ENCODE measurements at places on chromosomes 12 and 14. TPM values are rescaled to one million over a fixed set of nuclear protein-coding genes. Genes with fewer than 3 reads are reported as not detected.

- no peak for ATAC-seq
These were observed 8.6 kb upstream of the TMCC3 start for GRCh38 chr12:94658931-94659330.

DNA sequence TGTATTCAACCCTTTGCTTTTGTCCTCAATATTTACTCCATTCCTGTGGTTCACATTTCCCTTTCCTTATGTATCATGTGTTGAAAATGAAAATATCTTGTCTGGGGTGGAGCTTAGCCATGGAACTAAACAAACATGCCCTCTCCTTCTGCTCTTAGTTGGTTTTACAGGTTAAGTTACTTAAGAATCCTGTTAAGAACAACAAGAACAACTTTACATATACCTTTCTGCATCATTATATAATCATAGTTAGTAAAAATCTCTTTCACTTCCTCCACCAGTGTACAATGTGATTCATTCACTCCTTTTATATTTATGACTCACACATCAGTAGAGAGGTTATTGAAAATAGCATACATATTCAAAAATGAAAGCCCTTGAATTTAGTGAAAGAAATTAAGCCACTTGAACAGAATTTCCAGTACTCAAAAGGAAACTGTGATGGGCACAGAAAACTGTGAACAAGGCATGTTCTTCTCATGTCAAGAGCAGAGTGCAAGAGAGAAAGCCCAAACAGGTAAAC, 307.7 kb downstream of the CCDC91 start:
- no peak for ATAC-seq

- ATAC-seq = no peak
These were observed 26.1 kb downstream of the NRXN3 start for GRCh38 chr14:78196323-78196722.

GRCh38 chr14:106268013-106268727, 741.8 kb downstream of the TMEM121 start:
- no peak for ATAC-seq

- ATAC-seq = no peak
These were observed 98.1 kb downstream of the ZFC3H1 start for GRCh38 chr12:71565535-71565934.

- ATAC-seq = no peak
These were observed 191.9 kb upstream of the PWP1 start for GRCh38 chr12:107493666-107494065.

DNA sequence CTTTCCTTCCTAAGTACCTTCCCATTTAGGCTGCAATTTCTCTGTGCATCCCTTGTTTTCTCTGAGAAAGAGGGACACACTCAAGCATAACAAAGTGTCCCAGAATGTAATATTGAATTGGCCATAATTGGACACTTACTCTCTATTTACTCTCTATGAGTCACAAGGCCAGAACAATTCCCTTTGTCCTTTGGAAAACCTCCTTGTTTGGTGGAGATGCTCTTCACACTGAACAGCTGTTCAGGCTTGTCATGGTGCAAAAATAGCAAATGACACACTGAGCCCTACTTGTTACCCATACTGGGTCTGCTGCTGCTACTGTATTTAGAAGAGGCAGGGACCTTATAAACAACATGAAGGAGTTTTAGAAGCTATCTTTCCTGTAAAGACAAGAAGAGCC, 1590.5 kb upstream of the TMEM132C start:
- ATAC-seq = no peak

DNA sequence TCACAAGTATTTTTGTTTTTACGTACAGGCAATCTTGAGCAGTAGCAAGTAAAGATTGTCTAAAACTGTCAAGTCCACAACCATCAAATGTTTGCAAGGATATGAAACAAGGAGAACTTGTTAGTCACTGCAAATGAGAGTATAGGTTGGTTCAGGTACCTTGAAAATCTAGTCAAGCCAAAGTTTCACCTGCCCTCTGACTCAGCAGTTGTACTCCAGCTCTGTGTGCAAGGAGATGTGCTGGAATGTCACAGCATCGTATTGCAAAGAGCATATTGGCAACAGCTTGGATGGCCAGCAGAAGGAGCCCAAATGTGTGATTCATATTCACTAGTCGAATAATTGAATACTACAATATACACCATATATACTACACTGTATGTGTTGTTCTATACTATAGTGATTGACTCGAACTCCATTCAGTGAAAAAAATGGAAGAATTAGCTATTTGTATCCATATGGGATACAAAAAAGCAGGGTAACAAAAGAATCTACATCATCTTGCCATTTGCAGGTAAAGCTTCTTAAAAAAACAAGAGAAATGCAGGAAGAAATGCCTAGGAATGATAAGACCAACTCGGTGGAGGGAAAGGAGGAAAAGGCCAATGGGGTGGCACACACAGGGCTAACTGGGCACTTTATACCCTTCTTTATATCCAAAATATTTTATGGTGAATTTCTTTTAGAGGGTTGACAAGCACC, 44.0 kb downstream of the EID3 start:
- ATAC-seq = no peak

- ATAC-seq = no peak
These were observed 7.2 kb upstream of the MAP3K9 start for GRCh38 chr14:70816525-70816924.

DNA sequence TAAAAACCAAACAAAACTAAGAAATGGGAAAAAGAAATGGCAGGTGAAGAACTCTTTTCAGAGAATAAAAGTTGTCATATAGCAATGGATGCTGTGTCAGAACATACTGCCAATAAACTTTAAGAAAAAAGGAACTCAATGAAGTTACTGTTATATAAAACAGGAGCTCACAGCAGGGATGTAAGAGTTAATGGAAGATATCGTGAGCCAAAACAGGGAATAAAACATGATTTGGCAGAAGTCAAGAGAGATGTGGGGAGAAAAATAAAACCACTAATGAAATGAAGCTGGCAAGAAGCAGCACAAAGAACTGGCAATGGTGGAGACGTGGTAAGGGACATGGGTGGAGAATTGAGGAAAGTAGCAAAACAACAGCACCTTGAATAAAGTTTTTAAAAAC, 61.0 kb downstream of the TAOK3 start:
- ATAC-seq = no peak

DNA sequence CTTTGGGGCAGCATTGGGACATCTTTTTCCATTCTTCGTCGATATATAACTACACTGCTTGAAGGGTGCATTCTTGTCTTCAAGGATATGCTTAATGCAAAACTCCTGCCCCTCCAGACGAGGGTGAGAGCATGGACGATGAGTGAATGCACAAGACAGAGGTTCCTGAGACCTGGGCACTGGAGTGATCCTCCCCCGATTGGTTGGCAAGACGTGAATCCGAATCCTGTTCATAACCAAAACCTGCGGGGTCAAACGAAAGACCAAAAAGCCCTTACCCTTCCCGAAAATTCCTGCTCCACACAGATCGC, 684 bp downstream of the KANSL2 start:
- ATAC-seq = no peak

- ATAC-seq = no peak
These were observed 81.4 kb upstream of the NCOR2 start for GRCh38 chr12:124648710-124649384.

DNA sequence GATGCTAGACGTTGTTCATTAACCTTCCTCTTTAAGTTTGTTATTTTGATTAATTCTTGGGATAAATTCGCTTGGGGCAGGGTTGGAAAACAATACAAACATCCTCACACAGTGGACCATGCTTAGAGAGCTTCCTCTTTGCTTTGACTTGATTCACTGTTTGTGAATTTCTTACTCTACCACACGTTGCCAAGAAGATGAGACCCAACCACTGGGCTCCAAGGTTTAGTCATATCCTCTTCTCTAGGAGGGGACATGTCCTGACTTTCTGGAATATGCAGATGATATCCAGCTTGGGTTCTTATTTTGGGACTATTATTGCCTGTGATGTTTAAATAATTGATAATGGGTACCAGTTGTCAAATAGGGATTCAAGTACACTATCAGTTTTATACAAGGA, 428.2 kb downstream of the ATP23 start:
- no peak for ATAC-seq

DNA sequence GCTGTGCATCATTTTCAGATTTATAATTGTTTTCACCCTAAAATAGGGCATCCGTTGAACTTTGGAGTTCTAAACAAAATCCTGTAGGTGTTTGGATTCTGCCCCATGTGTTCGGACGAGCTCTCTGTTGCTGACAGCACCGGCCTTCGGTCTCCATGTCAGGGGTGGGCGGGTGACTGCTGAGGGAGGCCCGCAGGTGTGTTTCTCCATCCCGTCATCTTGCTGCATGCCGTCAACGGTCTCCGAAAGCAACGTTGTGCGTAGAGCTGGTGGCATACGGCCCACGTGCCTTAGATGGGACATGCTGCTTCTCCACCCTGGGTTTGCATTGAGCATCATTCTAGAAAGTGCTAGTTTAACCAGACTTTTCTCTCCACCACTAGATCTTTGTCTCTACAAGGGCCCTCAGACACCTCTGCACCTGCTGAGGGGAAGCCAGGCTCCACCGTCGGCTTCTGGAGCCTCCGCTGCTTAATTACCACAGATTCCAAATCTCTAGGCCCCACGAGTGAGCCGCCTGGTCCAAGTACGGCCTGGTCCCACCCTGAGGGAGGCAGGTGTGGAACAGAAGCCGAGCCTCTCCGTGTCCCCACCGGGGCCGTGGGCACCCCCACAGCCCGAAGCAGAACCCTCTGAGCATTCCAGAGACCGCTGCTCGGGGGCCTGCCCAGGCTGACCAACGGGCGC, 15.7 kb upstream of the AMN start:
- no peak for ATAC-seq

GRCh38 chr12:128245905-128246304, 21.1 kb upstream of the TMEM132C start:
- ATAC-seq = no peak

DNA sequence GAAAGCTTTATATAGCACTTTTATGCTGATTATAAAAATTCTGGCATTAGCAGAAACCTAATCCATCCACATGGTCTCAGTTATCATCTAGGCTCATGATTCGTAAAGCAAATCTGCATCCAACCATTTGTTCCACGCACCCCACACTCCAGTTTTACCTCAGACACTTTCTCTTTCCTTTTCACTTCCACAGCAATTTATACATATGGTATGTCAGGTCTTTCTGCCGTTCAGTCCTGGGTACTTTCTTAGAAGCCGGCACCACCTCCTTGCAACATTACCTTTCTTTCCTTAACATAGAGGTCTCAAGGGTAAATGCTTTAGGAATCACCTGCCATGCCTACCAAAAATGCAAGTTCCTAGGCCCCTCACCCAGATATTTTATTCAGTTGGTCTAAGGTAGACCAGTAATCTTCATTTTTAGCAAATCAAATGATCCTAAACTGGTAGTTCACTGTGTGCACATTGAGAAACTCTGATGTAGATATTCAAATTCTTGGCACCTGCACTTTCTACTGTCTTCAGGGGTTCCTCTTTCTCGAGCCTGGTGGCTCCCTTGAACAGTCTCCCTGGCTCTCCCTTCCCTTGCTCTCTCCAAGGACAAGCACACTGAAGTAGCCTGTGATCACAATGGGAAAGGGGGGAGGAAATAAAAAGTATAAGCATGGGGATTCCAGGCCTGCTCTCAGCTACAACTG, 2.8 kb upstream of the KRAS start:
- no peak for ATAC-seq

The TBK1 gene
- 31.1 TPM for total RNA-seq

The SMOC1 gene
- 0.19 TPM for total RNA-seq

The SLCO1C1 gene
- total RNA-seq = 0.72 TPM

The CLEC1A gene
- total RNA-seq = 4.7 TPM

The SCN8A gene
- 0.69 TPM for total RNA-seq

The MGST1 gene
- total RNA-seq = 11.8 TPM

The SERPINA5 gene
- 2.3 TPM for total RNA-seq

The BBS10 gene
- 13.6 TPM for total RNA-seq

The ZFYVE26 gene
- 30.7 TPM for total RNA-seq

The CLEC2B gene
- 5.5 TPM for total RNA-seq

The ALG10B gene
- 3.5 TPM for total RNA-seq

The MFAP5 gene
- total RNA-seq = 112 TPM

The CCDC60 gene
- total RNA-seq = not detected

The ALKBH1 gene
- total RNA-seq = 12.5 TPM

The LRFN5 gene
- total RNA-seq = 4.1 TPM

The DAO gene
- 2.5 TPM for total RNA-seq
